ENCODE measurements at places on chromosomes 11 and 22.

GRCh38 chr11:45655347-45655756 is 10.1 kb downstream of the CHST1 start:
- peak; percentile 66 for DNase-seq

DNA sequence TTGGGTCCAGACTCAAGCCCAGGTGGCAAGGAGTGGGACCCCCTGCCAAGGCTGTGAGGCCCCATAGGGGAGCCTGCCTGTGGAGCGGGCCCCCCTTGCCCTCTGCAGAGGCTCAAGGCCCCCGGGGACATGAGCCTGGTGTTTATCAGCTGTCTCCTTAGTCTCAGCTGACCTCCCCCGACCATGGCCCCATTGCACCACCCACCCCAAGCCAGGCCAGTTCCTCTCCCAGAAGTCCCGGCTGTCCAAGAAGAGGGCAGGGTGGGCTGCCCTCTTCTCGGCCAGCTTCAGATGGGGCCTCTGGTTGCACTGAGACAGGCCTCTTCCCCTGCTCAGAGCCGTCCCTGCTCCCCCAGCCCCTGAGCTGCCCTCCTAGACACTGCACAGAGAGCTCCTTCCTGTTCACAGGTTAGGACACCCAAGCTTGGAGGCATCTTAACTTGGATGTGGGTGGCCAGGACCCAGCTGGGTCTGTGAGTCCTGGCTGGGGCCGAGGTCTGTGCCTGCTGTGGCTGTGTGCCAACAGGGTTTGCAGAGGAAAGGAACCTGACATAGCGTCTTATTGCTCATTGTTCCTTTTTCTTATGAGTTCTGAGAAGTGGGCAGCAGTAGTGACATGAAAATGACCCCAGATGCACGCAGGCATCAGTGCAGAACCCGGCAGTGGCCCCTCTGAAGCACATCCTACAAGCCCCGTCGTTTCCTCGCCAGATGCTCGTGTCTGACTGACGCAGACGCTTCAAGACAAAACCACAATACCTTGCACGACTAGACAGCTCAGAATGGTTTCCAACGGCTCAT is 5.4 kb downstream of the TRABD start:
- DNase-seq: peak; percentile 77

DNA sequence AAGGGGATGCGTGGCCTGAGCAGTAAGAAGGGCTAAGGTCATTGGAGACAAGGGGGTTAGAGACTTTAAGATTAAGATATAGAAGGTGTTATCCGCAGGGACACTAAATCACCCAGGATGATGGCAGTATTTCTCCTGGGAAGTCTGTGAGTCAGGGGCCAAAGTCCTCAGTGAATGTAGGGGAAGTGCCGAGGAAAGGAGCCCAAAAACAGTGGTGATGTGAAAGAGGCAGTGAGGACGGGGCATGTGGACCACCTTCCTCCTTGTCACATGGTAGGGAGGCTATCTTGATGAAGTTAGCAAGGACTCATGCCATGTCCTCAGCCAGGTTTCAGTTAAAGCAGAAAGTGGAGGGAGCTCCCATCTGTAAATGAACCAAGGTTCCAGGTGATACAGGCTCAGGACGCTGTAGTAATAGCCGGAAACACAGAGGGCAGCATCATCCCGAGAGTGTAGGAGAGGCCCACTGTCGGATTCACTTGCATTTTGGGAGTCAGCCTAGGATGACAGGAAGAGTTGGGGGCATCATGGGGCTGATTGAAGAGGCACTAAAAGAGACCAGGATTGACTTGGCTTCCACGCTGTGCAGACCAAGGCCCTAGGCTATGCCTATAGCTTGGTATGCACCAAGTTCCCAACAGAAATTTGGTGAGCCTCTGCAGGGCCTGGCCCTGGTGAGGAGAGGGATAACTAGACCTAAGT is 33.5 kb downstream of the WEE1 start:
- DNase-seq: no peak

- no peak for DNase-seq
Measured at GRCh38 chr11:118605116-118605867, 2.1 kb upstream of the PHLDB1 start.

DNA sequence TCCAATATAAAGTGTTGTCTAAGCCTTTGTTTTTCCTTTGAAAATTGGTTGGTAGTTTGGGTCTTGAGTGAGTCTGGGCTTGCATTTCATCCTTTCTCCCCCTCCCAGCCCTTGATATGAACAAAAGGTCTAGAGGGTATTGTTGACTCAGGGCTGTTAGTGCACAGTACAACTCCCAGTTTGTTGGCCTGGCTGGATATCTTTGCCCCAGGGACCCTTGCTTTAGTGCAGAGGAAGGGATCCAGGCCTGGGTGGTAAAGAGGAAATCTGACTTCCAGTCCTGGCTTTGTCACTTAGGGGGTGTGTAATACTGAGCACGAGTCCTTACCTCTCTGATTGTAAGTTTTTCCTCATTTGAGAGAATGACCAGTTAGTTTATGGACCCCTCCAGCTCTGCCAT is 330.4 kb downstream of the TMEM135 start:
- DNase-seq: no peak

DNA sequence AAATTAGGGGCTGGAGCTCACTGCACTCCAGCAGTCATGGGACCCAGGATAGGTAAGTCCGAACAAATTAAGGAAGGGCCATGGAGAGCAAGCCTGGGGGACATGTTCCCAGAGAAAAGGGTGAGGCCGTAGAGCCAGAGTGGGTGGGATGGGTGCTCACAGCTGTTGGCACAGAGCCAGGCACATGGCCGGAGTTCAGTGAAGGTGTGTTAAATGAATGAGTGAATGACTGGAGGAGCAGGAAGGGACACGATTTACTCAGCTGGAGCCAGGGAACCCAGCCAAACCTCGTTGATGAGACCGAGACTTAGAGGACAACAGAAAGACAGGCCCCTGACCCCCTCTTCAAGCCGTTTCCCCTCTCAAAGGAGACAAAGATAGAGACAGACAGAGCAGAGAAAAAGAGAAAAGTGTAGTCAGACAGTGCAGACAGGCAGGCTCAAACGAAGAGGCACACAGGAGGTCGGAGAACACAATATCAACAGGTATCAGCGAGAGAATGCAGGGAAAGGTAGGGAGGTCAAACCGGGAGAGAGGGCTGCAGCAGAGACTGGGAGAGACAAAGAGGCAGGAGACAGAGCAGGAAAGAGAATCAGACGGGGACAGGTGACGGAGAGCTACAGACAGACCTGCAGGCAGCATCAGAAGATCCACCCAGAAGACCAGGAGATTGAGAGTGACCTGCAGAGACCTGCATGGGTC is 590 bp downstream of the SLCO2B1 start:
- DNase-seq: no peak

DNA sequence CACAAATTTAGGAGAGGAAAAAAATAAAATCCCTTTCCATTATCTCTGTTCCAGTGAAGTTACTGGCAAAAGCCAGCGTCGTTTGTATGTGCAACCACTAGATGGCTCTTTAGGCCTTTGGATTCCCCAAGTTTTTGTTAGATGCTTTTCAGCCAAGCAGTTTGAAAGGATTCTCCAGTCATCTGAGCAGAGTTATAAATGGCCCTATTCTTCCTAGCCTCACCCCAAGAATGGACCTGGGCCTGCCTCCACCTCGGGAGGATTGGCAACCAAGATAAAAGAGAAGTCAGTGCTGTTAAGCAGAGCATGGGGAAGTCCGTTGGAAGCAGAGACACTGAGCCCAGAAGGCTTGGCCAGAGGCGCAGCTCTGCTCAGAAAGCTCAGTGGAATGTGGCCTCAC is 15.4 kb downstream of the FAM181B start:
- no peak for DNase-seq

DNA sequence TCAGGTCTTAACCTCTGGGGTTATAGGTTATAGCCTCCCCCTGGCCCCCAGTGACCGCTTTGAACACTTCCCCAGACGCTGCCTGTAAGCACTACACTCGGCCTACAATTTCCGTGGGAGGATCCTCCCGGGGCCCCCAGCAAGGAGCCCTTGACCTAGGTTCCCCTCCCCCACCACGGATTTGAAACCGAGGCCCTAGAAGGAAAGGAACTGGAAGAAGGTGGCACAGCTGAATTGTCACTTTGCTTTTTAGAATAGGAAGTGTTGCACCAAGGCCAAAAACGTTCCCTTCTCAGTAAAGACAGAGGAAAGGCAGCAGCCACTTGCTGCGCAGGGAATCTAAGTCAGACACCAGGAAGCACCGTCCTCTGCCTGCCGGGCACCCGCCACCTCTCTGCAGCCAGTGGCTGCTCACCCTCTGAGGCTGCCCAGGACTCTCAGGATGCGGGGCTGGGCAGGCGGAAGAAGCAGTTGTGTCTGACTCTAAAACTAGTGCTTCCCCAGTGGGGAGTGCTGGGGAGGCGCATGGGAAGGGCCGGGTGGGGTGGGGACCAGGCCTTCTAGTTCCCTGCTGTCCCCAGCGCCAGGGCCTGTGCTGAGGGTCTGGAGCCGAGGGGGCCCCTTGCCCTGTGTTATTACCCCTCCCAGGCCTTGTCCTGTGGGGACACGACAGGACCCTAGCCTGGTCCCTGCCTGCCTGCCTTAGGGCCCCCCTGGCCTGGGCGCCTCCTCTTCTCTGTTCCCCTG is 7.9 kb upstream of the FLRT1 start:
- DNase-seq: no peak

DNA sequence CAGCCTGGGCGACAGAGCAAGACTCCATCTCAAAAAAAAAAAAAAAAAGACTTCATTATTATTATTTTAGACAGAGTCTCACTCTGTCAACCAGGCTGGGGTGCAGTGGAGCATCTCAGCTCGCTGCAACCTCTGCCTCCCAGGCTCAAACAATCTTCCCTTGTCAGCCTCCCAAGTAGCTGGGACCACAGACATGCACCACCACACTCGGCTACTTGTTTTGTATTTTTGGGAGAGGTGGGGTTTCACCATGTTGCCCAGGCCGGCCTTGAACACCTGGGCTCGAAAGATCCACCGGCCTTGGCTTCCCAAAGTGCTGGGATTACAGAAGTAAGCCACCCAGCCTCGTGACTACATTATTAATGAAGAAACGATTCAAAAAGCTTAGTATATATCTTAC is 5.3 kb upstream of the TYMP start:
- DNase-seq: no peak
